Hematopoietic multipotent progenitor cell treated with erythropoietin and hydrocortisone succinate and interleukin-3 and kit ligand, for 8 days (in vitro differentiated cells): ENCODE measurements at places on chromosomes 3 and 15.

DNA sequence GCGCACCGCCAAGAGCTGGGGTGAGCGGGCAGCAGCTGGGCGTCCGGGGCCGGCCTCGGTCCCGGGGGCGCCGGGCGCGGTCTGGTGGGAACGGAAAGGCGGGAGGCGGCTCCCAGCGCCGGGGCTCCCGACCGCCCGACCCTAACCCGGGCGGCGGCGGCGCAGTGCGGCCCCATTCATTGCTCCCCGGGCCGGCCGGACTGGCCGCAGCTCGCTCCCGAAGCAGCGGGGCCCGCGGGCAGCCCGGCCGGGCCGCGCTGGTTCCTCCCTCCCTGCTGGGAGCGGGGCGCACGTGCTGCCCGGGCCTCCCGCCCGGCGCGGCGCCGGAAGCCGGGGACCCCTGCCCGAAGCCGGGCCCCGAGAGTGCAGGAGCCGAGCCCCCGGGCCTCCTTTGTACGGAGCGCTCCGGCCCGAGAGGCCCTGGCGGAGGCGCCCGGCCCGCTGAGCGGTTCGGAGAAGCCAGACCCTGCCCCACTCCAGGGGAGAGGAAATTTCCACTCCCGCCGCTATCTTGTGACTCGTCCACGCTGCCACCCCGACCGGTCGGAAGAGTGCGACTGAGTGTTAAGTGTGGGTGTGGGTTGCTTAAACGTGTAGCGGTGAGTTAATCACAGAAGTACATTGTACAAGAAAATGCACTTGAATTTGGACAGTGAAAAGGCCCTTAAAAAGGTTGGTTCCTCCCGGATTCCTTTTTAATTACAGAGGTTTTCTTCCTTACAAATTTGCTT, 613 bp downstream of the ATP1B3 start:
- peak; percentile 60 for DNase-seq

GRCh38 chr3:39209329-39209970, 17.1 kb upstream of the XIRP1 start:
- DNase-seq, result no peak

DNA sequence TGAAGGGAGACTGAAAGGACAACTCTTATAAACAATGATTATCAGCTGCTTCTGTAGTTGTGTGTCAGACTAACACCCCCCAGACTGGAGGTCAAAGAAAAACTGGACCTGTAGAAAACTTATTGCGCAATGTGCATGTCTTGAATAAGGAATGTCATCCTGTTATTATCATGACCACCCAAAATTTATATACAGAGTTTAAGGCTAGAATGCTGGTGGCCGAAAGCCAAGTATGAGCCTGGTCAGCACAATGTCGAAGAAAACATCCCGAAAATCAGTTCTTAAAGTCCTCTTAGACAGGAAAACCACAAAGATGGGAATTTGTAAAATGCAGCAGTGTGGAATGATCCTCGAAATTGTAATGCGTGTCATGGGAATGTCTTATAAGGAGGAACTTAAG, 29.3 kb downstream of the RFTN1 start:
- no peak for DNase-seq

GRCh38 chr3:133943639-133944141, 48.0 kb upstream of the RAB6B start:
- peak; percentile 84 for DNase-seq

GRCh38 chr3:14374444-14374883, 27.9 kb upstream of the SLC6A6 start:
- DNase-seq, result no peak

DNA sequence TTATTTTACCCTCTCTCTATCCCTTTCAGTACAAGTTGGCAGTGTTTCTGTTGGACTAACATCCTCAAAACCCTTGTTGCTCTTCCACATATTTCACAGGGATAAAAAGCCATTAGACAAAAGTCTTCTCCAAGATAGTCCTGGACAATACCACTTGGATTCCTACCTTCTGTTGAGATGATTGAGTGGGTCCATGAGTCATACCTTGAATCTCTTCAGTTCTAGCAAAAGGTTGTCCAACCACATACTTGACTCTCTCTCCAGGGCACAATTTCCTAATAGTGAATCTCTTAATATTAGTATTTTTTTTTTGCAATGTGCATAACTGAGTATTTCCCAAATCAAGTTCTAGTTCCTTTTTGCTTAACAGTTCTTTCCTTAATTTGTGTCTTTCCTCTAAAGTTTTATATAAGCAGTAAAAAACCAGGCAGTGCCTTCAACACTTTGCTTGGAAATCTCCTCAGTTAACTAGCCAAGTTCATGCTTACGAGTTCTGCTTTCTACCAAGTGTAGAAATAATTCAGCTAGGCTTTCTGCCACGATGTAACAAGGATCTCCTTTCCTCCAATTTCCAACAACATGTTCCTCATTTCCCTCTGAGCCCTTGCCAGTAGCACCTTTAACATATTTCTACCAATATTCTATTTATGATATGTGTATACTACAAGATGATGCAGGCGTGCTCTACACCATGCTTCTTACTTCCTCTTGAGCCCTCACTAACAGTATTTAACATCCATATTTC, 68.3 kb upstream of the NEO1 start:
- DNase-seq, result no peak

DNA sequence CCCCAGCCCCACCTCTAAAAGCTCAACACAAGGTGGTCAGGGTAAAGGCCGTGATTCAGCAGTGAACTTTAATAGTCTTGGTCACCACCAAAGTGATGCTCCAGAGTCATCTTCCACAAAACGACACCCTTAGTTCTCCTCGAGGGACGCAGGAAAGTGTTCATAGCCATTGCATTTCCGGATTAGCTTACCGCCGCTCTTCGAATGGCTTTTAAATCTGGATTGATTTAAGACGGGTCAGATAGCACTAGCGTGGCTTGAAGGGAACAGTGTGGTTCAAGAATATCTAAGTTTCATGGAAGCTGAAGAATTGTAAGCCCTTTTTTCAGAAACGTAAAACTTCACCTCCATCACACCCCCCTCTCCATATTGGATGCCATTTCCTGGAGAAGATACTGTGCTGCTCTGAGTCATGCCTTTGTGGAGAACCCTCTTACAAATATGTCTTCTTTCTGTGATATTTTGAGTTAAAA, 829 bp downstream of the RNF7 start:
- peak; percentile 59 for DNase-seq

- DNase-seq, result no peak
These were observed 62.0 kb downstream of the MINDY4B start for GRCh38 chr3:150843241-150843640.

GRCh38 chr15:92807971-92808571, 92.1 kb upstream of the CHD2 start:
- peak; percentile 56 for DNase-seq

- no peak for DNase-seq
These were observed 47.1 kb upstream of the ADGRG7 start for GRCh38 chr3:100562224-100562857.

- DNase-seq, result no peak
These were observed 1.6 kb upstream of the BNC1 start for GRCh38 chr15:83285979-83286553.

DNA sequence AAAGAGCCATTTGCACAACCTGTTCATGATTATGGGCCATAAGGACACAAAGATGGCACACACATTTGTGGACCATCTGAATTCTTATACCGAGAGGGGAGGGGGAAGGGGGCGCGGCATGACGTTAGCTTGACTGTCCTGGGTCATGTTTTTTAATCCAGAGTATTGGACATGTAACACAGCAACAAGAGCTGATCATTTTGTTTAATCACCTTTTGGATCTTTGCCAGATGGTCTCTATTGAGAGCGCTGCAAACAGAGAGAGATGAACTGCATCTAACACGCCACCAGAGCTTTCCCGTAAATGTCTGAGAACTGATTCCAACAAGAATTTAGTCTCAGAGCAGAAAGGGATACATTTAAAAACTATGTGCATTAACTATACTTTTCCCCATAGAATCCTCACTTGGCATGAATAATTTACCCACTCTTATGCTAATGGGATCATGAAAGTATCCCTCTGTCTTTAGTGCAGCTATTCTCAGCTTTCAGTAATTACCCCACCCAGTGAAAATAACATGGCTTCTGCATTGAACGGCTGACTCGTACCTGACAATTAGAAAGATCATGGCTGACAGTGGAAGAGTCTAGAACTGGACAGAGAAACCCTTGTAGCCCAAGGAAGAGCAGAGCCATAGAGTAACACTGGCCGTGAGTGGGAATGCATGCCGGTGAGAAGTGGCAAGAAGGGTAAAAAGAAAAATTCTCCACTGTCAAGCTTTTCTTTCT, 22.6 kb downstream of the MEIS2 start:
- DNase-seq, result no peak

DNA sequence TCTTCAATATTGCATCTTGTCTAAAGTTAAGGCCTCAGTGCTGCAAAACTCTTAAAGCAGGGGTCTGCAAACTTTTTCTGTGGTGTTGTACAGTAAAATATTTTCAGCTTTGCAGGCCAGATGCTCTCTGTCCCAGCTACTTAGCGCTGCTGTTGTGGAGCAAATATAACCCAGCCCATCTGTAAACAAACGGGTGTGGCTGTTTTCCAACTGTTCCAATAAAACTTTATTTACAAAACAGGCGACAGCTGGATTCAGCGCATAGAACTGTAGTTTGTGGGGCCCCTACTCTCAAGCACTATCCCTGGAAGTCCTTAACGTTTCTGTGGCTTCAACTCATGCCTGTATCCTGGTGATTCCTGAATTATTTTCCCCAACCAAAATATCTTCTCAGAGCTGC, 365.0 kb downstream of the FOXP1 start:
- no peak for DNase-seq

DNA sequence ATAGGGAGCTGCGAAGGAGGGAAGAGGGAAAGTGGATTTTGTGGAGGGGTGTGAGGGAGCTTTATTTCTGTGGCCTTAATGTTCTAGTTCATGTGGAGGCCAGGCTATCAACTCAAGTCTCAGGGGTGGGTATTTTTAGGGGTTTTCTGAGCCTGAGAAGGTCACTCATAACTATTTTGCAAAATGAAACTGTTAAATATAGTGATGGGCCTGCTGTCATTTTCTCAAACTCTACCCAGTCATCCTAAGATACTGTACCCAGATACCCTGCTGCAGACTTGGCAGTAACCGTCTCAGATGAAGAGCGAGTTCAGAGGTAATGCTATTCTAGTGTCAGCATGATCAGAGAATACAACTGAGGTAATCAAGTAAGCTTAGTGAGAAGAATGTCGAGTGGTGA, 545.0 kb upstream of the TBL1XR1 start:
- no peak for DNase-seq

GRCh38 chr15:29765898-29766527, 56.3 kb downstream of the TJP1 start:
- DNase-seq, result no peak

- DNase-seq, result no peak
These were observed 589.6 kb downstream of the PDCD6IP start for GRCh38 chr3:34387826-34388564.

DNA sequence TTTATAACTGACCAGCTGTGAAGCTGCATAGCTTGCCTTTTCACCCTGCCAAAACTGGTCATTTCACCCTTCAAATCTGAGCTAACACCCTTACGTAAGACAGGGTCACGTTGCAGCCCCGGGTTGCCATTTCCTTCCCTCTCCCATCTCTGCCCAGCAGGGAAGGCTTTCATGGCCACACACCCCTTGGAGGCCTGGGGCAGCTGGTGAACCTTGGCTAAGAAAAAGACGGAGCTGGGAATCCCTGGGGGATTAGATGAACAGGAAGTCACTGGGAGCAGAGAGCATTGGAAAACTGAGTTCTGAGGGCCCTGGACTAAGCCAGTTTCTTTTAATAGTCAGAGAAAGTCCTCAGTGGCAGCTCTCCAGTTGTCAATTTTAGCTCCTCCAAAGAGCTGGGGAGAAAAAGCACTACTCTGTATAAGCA, 67.8 kb downstream of the TTC23 start:
- DNase-seq, result no peak

- DNase-seq, result no peak
These were observed 2.5 kb downstream of the APPL1 start for GRCh38 chr3:57230006-57230405.

DNA sequence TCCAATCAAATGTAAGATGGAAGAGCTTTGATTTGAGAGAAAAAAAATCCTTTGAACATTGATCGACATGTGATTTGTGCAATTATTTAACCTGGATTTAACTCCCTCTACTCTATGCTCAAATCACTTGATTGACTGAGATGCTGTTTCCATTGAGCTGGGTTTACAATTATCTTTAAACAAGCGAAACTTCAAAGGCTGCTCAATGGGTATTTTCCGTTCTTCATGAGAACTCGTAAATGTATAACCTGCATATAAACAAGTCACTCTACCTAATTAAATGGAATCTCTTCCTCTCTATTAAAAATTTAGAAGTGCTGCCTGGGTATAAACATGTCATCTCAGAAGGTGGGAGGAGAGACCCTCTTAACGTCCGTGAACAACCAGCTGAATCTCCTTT, 71.9 kb downstream of the ANXA2 start:
- DNase-seq, result no peak

DNA sequence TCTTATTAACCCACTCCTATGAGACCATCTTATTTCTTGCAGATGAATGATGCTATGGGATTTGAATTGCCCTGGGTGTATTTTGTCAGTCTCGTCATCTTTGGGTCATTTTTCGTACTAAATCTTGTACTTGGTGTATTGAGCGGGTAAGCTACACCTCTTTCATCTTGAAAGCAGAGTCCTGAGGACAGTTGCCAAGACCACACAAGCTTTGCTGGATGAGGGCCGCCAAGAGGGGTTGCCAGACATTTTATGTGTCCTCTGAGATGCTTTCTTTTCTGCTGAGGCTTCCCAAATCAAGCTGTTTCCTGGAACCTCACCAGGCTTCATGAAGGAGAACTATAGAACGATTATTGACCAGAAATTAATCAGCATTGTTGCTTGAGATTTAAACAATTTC, 173.2 kb downstream of the CHDH start:
- DNase-seq, result no peak

GRCh38 chr3:143307613-143308183, 188.1 kb downstream of the CHST2 start:
- peak; percentile 91 for DNase-seq

GRCh38 chr15:90071220-90071807, 31.0 kb downstream of the IDH2 start:
- peak; percentile 89 for DNase-seq

- no peak for DNase-seq
These were observed 17.5 kb upstream of the ALPK3 start for GRCh38 chr15:84799511-84800187.

GRCh38 chr15:54576298-54576935, 598.2 kb downstream of the UNC13C start:
- no peak for DNase-seq

- DNase-seq, result no peak
These were observed 5.5 kb upstream of the LARP6 start for GRCh38 chr15:70859322-70859908.

DNA sequence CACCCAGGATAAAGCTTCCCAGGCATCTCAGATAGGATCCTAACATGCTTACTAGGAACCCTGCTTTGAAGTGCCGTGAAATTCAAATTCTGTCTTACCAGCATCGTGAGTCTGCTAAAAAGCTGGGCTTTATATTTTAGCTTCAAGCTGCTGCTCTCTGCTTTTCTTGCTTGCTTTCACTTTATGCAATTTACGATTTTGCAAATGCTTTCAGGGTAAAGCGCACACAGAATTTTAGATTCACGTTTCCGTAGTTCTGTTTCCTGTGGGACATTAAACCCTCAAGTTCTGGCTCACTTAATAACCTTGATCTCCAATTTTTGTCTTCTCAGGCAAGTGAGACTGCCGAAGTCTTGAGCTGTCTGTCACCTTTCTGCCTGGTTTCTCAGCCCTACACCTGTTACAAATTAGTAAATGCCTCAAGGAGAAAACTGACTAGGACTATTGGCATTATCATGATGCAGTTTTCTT, 170.5 kb upstream of the TGFBR2 start:
- DNase-seq, result no peak

- DNase-seq, result no peak
These were observed 244.4 kb upstream of the COL8A1 start for GRCh38 chr3:99393961-99394360.

- no peak for DNase-seq
These were observed 107.2 kb upstream of the C2CD4B start for GRCh38 chr15:62272290-62272689.
